ENCODE measurements at places on chromosomes 13 and 19.

GRCh38 chr13:74287724-74288169 lies 153.5 kb upstream of the KLF12 start:
- DNase-seq: peak; percentile 87

DNA sequence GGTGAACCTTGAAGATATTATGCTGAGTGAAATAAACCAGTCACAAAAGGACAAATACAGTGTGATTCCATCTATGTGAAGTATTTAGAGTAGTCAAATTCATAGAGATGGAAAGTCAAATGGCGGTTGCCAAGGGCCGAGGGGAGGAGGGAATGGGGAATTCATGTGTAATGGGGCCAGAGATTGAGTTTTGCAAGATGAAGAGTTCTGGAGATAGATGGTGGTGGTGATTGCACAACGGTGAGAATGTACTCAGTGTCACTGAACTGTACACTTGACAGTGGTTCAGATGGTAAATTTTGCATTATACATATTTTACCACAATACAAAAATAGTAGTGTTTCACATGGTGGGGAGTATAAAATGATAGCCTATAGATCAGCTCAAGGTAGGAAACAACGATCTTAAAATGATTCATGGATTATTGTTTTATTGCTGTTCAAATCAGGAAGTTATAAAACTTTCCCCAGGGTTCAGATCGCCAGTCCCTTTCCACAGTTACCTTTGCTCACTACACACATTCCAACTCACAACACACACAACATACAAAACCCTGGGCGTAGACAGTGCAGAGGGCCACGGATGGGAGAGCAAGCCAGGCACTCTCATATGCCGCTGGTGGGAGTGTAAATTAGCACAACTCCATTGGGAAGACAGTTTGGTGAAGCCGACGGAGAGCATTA lies 219.9 kb downstream of the ZIC5 start:
- DNase-seq: no peak

DNA sequence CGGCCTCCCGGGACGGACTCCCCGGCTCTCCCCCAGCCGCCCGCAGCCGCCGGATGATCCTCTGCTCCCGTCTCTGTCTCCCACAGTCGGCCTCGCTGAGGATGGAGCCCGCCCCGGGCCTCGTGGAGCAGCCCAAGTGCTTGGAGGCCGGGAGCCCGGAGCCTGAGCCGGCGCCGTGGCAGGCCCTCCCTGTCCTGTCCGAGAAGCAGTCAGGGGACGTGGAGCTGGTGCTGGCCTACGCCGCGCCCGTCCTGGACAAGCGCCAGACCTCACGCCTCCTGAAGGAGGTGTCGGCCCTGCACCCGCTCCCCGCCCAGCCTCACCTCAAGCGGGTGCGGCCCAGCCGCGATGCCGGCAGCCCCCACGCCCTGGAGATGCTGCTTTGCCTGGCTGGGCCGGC lies 6.8 kb downstream of the ADAT3 start:
- DNase-seq: no peak

- no peak for DNase-seq
Measured at GRCh38 chr19:16373079-16373478, 48.5 kb downstream of the KLF2 start.

Data from left cardiac atrium (tissue), 4 donors.